ENCODE measurements at places on chromosomes 5 and 9. TPM values are rescaled to one million over a fixed set of nuclear protein-coding genes. Genes with fewer than 3 reads are reported as not detected.

SLCO4C1 gene
- total RNA-seq, result 0.38 TPM

BNC2 gene
- total RNA-seq, result under 0.01 TPM

OTP gene
- not detected for total RNA-seq

IRGM gene
- not detected for total RNA-seq

SLC34A3 gene
- not detected for total RNA-seq

NNT gene
- total RNA-seq, result 29.7 TPM

C5orf52 gene
- not detected for total RNA-seq

SGCD gene
- total RNA-seq, result 0.77 TPM

PCDHB12 gene
- 0.13 TPM for total RNA-seq

FGF1 gene
- total RNA-seq, result 0.38 TPM

CDH9 gene
- not detected for total RNA-seq

SLC6A18 gene
- not detected for total RNA-seq

CCIN gene
- not detected for total RNA-seq

ESM1 gene
- total RNA-seq, result not detected

MAP1B gene
- total RNA-seq, result 5.8 TPM

FAM151B gene
- 0.79 TPM for total RNA-seq

AGGF1 gene
- 22.3 TPM for total RNA-seq

OR1J2 gene
- not detected for total RNA-seq
